Bone marrow (tissue), 2 donors: ENCODE measurements at places on chromosomes 1 and 21.

DNA sequence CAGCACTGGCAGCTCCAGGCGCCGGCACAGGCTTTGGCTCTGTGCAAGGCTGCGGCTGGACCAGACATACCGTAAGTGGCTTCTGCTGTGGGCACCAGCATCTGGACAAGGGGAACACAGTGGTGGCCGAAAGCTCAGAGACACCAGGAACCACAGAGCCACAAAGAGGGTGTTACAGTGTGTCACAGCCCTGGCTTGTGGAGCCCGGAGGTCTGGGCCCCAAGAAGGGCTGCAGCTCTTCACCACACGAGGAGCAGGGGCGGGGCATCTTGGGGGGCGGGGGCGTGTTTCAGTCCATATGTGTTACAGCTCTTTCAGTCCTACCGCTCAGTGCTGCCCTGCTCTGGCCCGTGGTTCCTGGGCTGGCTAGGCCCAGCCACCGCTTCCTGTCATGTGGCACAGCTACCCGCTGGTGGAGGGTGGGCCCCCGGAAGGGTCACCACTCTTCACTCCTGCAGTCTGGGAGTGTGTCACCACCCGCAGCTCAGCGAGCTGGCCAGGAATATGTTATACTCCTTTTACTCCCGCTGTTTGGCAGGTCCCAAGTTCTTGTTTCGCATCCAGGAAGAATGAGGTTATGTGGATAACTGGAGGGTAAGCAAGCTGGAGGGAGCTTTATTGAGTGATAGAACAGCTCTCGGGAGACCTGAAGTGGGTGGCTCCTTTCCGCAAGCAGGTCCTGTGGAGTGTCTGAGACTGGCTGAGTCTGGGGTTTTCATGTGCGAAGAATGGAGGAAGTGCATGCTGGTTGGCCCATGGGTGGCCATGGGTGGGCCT, 3.3 kb upstream of the LSM10 start:
- DNase-seq, result no peak

- DNase-seq, result no peak
These were observed 15.2 kb upstream of the NBL1 start for GRCh38 chr1:19628879-19629278.

GRCh38 chr21:41691205-41692184, 75.4 kb downstream of the RIPK4 start:
- DNase-seq, result no peak

DNA sequence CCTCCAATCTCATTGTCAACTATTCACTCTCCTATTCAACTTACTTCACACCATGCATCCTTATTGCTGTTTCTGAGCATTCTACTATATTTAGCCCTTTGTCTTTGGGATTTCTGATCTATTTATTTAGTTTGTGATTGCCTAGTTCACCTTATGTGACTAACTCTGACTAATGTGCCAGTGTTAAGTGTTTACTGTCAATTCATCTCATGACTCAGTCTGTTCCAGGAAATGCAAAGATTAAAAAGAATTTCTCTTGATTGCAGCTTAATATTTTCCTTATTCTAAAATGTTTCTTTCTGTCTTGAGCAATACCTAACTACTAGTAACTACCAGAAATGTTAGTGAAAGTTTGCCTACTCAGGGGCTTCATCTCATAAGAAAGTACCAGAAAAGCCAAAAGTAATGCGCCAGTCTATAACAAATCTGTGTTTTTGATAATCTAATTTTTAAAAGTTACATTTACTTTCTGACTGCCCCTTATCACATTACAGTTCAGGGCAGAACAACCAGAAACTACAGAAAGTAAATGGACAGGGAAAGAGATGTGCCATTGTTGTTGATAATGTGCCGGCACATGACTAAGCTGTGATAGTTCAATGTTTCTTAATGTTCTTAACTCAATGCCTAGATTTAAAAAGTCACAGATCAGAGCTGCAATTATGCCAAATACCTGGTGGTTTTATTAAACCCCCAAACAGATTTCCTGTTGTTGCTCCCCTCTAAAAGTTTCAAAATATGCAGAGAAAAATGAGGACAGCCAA, 556.5 kb downstream of the PTBP2 start:
- no peak for DNase-seq

DNA sequence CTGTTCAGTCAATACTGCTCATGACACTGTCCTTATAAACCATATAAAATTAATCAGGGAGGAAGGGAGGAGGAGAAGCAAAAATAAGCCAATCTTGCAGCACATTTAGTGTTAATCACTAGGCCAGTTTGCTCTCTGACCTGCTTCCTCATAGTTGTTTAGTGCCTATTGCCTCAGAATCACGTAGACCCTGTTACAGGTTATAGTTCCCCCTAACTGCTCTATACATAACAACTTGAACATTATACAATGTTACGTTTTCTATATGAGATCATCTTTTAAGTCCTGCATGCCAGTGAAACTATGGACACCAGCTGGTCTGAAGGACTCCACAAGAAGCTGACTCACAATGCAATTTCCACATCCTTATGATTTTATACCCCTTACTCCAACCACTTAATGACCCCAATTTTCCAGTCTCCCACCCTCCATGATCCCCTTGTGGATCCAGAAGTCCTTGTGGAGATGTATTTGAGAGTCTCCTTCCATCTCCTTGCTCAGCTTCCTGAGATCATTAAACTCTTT, 34.9 kb upstream of the TACSTD2 start:
- no peak for DNase-seq

DNA sequence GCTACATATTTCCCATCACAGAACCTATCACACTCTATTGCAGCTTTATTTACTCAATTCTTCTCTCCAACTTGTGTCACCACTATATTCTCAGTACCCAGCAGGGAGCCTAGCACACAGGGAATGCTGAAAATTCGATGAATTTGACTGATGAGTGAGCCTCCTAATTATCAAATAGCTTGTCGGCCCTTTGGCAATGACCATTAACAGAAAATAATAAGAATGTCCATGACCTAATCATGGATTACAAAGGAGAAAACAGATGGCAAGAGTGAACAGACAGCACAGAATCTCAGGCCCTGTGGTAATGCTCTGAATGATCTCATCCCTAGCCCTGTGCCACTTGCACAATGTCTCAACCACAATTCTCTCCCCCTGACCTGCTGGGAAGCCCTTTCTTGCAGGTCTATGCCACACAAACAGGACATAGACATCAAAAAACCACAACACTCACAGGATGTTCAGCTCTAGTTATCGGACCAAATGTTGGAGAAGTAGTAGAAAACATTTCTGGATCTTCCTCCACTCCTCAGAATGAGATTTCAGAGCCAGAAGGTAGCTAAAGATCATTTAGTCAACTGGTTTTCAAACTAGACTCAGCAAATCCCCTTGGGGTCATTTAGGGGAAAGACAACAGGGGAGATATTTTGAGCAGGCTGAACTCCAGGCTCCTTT, 68.4 kb downstream of the LUZP1 start:
- peak; percentile 9 for DNase-seq

- DNase-seq, result no peak
These were observed 815 bp downstream of the S100A13 start for GRCh38 chr1:153626477-153626903.

- DNase-seq, result no peak
These were observed 209.6 kb downstream of the GPR52 start for GRCh38 chr1:174657411-174657810.

DNA sequence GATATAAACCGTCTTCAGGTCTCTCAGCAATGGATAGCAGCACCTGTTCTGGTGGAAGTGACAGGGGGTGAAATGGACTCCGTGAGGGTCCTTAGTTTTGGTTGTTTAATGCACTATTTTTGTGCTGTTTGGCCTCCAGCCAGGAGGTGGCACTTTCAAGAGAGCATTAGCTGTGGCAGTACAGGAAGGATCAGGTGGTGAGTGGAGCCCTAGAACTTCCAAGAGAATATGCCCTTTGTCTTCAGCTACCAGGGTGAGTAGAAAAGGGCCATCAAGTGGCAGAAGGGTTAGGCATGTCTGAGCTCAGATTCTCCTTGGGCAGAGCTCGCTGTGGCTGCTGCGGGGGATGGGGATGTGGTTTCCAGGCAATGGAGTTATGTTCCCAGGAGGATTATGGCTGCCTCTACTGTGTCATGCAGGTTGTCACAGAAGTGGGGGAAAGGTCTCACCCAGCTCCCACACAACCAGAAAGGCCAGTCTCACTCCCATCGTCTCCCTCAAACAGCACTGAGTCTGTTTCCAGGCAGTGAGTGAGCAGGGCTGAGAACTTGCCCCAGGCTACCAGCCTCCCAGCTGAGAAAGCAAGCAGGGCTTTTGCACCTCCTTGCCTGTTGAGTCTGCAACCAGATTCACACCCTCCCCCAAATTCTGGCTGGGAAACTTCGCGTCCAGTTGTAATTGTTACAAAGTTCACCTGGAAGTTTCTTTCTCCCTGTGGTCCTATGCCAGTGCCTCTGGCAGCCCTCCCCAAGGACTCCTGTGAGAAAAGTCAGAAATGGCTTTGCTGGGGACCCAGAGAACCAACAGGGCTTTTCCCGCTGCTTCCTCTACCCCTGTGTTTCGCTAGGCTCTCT, 39.1 kb upstream of the TTLL7 start:
- DNase-seq, result no peak

- no peak for DNase-seq
These were observed 3.9 kb upstream of the TMPRSS2 start for GRCh38 chr21:41511858-41512257.

- no peak for DNase-seq
These were observed 28.2 kb upstream of the ANKRD13C start for GRCh38 chr1:70382682-70383081.

- DNase-seq, result no peak
These were observed 47.8 kb downstream of the AK4 start for GRCh38 chr1:65195495-65196417.

DNA sequence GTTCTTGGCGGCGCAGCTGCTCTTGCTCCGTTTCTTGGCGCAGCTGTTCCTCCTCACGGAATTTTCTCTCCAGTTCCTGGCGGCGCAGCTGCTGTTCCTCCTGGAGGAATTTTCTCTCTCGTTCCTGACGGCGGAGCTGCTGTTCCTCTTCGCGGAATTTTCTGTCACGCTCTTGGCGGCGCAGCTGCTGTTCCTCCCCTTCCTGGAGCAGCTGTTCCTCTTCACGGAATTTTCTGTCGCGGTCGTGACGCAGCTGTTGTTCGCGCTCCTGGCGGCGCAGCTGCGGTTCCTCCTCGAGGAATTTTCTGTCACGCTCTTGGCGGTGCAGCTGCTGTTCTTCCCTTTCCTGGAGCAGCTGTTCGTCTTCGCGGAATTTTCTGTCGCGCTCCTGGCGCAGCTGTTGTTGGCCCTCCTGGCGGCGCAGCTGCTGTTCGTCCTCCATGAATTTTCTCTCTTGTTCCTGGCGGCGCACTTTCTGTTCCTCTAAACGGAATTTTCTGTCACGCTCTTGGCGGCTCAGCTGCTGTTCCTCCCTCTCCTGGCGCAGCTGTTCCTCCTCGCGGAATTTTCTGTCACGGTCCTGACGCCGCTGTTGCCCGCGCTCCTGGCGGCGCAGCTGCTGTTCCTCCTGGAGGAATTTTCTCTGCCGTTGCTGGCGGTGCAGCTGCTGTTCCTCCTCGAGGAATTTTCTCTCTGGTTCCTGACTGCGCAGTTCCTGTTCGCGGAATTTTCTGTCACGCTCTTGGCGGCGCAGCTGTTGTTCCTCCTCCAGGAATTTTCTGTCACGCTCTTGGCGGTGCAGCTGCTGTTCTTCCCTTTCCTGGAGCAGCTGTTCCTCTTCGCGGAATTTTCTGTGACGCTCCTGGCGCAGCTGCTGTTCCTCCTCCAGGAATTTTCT, 7.0 kb downstream of the TCHH start:
- no peak for DNase-seq

GRCh38 chr1:1427820-1428148, 6.7 kb upstream of the ANKRD65 start:
- no peak for DNase-seq

GRCh38 chr1:234277161-234277868, 95.9 kb upstream of the COA6 start:
- no peak for DNase-seq

GRCh38 chr1:33973799-33974545, 110.1 kb downstream of the HMGB4 start:
- DNase-seq, result no peak

GRCh38 chr1:84571150-84571535, 3.1 kb downstream of the CTBS start:
- DNase-seq, result no peak

GRCh38 chr1:150259758-150260669, 2.4 kb downstream of the CA14 start:
- DNase-seq, result no peak

- no peak for DNase-seq
These were observed 6.7 kb upstream of the PYHIN1 start for GRCh38 chr1:158924677-158925076.
